ENCODE measurements at places on chromosomes 3 and 15. TPM values are rescaled to one million over a fixed set of nuclear protein-coding genes. Genes with fewer than 3 reads are reported as not detected.

DNA sequence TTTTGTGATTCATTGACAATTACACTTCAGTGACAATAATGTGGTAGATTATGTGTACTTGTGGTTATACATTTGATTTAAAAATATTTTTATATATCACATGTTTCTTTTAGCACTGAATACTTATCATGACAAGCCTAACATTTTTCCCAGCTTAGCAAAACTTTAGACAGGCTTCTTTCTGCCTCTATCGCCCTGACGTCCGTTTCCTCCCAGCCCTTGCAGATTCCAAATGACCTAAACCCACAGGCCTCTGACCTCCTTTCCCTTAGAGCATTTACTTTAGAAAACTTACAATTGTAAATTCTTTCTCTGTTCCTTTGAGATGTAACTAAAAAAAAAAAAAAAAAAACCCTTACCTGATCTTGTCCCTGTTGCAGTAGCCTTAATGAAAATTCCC is 326.1 kb downstream of the UNC13C start:
- H3K4me3 ChIP-seq: no peak overlapping the region
- no peaks in the 10 kb centered on the region for H3K36me3 ChIP-seq
- no peaks in the 10 kb centered on the region for H3K4me1 ChIP-seq

DNA sequence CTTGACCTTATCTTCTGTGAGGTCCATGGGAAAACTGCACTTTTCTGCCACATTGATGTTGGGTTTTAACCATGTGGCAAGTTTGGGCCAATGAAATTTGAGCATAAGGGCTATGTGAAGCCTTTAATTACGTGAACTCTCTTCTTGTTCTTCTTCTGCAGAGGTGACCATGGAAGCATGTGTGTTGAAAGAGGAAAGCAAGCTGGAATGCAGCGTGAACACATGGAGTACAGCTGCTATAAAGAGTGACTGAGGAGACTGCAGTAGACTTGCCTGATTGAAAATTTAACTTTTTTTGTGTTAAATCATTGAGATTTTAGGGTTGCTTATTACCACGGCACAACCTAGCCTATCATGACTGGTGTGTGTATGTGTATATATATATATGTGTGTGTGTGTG is 347.3 kb downstream of the ZIC1 start:
- peaks cover 63% of the 10 kb centered on the region for H3K4me1 ChIP-seq
- DNase-seq: no peak
- H3K4me3 ChIP-seq: no peak overlapping the region
- no peaks in the 10 kb centered on the region for H3K27me3 ChIP-seq

GRCh38 chr3:45868650-45869049 is 17.7 kb upstream of the CCR9 start:
- no peak overlapping the region for H3K4me3 ChIP-seq
- H3K27ac ChIP-seq: no peak overlapping the region
- H3K4me1 ChIP-seq: no peaks in the 10 kb centered on the region
- H3K36me3 ChIP-seq: no peaks in the 10 kb centered on the region
- H3K27me3 ChIP-seq: no peaks in the 10 kb centered on the region
- DNase-seq: no peak

The RAD51 gene
- 9.8 TPM for polyA plus RNA-seq

The LRRC15 gene
- polyA plus RNA-seq: 0.20 TPM

DNA sequence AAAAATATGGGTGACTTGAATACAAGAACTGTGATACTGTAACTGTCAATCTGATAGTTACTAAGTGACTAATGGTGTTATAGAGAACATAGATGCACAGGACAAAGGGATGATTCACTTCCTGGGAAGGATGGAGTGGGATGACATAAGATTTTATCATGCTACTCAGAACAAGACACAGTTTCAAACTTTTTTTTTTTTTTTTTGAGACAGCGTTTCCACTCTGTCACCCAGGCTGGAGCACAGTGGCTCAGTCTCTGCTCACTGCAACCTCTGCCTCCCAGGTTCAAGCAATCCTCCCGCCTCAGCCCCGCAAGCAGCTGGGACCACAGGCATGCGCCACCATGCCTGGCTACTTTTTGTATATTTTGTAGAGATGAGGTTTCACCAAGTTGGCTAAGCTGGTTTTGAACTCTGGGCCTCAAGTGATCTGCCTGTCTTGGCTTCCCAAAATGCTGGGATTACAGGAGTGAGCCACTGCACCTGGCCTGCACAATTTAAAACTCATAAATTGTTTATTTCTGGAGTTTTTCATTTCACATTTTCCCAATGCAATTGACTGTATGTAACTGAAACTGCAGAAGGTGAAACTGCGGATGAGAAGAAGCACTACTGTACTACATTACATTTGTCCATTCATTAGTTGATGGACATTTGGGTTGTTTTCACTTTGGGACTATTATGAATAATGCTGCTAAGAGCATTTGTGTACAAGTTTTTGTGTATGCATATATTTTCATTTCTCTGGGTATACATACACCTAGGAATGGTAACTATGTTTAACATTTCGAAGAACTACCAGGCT is 40.6 kb downstream of the ADIPOQ start:
- H3K36me3 ChIP-seq: no peaks in the 10 kb centered on the region
- H3K4me1 ChIP-seq: no peaks in the 10 kb centered on the region
- no peak overlapping the region for H3K27ac ChIP-seq
- DNase-seq: no peak

GRCh38 chr3:189898559-189899153 is 222.0 kb downstream of the P3H2 start:
- no peak for DNase-seq
- H3K27ac ChIP-seq: no peak overlapping the region
- H3K36me3 ChIP-seq: no peaks in the 10 kb centered on the region
- H3K27me3 ChIP-seq: no peaks in the 10 kb centered on the region

- H3K27me3 ChIP-seq: no peaks in the 10 kb centered on the region
- no peak for DNase-seq
- H3K27ac ChIP-seq: no peak overlapping the region
- H3K4me1 ChIP-seq: no peaks in the 10 kb centered on the region
- no peaks in the 10 kb centered on the region for H3K36me3 ChIP-seq
Observed at GRCh38 chr3:71984843-71985613, 200.1 kb upstream of the PROK2 start.

Measured in sigmoid colon (tissue), 7 donors.